Cortex of kidney (tissue), 1 donor: ENCODE measurements at places on chromosomes 1 and 21.

DNA sequence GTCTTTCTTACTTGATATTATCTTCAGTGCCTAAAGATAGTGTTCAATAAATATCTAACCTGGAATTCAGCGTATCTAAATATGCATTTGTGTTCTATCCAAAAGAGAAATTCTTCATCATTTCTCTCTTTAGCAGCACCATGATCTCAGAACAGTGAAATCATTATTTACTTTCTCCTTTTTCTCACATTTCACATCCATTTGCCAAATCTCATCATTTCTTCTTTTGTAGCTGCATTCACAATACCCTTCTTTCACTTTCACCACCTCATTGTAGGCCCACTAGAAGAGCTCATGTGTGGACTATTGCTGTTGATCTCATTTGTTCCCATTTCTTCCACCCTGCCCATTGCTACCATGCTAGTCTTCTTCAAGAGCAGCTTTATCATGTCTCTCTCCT lies 178.0 kb downstream of the PHTF1 start:
- no peak for DNase-seq

- no peak for DNase-seq
These were observed 4.2 kb upstream of the GPN2 start for GRCh38 chr1:26894263-26894662.

- DNase-seq = no peak
These were observed 16.6 kb upstream of the ABCG1 start for GRCh38 chr21:42202321-42202720.

DNA sequence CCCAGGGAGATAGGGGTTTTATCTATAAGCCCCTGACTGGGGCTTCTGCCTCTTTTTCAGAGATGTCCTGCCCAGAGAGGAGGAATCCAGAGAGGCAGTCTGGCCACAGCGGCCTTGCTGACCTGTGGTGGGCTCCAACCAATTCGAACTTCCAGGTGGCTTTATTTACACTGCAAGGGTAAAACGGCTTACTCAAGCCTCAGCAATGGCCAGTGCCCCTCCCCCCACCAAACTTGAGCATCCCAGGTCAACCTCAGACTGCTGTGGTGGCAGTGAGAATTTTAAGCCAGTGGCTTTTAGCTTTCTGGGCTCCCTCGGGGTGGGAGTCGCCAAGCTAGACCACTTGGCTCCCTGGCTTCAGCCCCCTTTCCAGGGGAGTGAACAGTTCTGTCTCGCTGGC lies 384.0 kb upstream of the BEND5 start:
- DNase-seq = no peak

GRCh38 chr1:24411963-24412362 lies 1.6 kb downstream of the STPG1 start:
- no peak for DNase-seq

- no peak for DNase-seq
These were observed 9.2 kb downstream of the PIGM start for GRCh38 chr1:160022330-160023310.

DNA sequence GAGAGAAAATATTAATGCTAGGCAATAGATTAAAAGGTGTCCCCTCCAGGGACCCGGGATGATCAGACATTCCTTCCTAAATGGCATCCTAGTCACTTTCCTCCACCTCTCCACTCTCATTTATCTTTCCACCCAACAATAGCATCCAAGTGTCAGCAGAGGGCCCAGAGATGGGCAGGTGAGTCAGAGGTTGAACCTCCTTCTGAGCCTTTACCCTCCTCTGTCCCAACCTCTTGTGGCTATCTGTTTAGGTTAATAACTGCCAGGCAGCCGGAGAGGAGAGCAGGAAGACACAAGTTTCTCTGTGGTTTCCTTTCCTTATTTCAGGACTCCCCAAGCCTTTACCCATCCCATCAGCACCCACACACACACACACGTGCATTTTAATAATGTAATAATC lies 4.1 kb downstream of the GJA5 start:
- no peak for DNase-seq

- DNase-seq = no peak
These were observed 31.1 kb downstream of the ALG14 start for GRCh38 chr1:95041491-95042165.

DNA sequence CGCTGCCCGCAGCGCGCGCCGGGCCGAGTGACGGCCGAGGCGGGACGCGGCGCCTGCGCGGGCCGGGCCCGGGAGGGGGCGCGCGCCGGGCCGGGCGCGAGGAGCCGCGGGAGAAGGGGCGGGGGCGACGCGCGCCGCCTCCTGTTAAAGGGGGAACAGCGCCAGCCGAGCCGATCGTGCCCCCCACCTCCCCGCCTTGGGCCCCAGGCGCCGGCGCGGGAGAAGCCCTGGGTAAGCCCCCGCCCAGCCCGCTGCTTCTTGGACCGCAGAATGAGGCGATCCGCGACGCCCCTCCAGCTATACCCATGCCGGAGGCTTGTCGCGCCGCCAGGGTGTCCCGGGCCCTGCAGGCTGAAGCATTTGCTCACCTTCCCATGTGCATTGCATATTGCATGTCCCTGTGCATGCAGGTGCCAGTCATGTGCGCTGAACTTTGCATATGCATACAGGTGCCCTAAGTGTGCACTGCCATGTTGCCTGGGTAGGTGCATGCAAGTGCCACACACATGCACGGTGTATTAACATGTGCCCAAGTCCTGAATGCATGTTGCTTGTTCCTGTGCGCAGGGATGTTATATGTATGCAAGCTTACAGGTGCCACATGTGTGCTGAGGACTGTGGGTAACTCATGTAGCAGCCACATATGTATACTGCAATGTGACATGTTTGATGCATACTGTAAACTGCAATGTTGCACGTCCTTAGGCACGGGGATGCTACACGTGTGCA lies at the start of gene ADGRB2:
Gene ADGRB2 (minus strand): TSS at position 29 of the 729 bp plus-strand sequence. CDS start 7,119 bp downstream, outside the sequence.
- no peak for DNase-seq

DNA sequence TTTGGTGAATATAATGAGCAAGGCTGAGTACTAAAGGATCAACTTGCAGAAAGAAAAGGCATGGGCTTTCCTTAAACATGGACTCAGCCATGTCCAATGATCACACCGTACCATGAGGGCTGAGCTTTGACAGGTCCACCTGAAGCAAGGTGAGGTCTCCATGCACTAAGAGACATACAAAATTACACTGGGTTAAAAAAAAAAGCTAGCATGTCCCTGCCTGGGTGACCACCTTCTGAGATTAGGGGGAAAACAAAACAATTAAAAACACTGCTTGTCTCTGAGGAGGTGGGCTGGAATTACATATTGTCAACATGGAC lies 22.7 kb downstream of the DUSP10 start:
- DNase-seq = no peak

DNA sequence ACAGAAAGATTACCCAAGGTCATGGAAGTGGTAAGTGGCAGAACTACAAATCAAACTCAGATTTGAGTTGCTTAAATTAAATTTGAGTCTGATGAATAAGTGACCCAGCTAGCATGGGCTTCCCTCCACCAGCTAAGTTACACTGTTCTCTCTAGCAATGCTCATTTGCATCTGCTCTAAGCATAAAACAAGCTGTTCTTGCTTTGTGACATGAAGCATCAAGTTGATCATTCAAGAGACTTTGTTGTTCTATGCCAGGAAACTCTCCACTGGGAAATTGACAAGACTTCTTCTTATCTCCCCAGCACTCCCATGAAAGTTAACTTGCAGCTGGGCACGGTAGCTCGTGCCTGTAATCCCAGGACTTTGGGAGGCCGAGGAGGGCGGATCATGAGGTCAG lies 49.0 kb downstream of the SERBP1 start:
- DNase-seq = no peak

- DNase-seq = no peak
These were observed 86.4 kb downstream of the TMEM53 start for GRCh38 chr1:44587796-44588460.

DNA sequence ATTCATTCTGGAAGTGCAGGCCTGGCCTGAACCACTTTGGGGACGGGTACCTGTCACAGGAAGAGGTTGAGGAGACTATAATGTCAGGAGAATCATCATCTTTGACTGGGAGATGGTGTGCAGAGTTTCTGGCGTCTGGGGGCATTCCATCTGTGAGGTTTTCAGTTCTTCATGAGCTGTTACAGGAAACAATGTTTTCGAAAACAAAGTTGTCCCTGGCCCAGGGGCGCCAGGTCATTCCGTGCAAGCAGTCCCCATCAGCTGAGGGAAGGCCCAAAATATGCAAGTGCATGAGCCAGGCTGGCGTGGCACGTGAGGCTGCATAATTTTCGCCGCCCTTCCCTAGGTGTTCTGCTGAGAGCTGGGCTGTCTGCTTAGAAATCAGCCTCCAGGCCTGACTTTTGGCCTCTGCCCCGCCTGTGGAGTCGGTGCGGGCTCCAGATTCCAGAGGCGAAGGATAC lies 68.4 kb upstream of the ATP5PO start:
- DNase-seq = no peak

GRCh38 chr1:218390618-218391017 lies 45.5 kb downstream of the TGFB2 start:
- DNase-seq = no peak

DNA sequence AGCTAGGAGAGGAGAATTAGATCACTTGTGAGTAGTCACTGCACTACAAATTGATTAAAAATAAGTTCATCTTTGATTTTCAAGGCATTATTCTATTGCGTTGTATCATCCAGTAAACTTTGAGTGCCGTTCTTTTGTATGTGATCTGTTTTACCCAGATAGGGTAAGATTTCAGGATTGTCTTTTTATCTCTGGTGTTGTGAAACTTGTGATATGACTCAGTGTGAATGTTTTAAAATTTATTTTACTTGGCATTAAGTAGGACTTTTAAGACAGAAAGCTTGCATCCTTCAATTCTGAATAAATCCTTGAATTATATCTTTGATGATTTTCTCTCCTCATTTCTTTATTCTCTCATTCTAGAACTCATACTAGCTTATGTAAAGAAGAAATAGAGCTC lies 93.3 kb upstream of the ADAMTS5 start:
- no peak for DNase-seq

DNA sequence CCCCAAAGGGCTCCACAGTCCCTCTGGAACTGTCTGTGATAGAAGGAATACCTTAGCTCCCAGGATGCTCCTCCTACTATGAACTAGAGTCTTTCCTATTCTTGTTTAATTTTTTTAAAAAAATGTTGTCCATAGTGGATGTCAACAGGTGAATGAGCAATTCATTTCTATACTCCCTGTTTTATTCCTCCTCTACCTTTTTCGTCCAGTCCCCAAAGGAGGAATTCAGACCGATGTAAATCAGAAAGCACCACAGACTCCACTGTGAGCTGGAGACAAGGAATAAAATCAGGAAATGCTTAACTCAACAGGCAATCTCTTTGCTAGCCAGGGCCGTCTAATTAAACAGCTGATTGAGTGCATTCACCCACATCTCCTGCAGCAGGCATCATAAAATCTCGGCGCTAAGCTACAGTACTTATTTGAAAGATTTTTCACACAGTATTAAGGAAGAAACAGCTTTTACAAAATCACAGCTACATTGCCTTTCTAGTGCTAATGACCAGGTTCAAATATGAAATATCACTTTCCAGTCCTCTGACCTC lies 381.6 kb downstream of the SIPA1L2 start:
- DNase-seq = no peak

- DNase-seq = no peak
These were observed 13.3 kb downstream of the ZBTB8OS start for GRCh38 chr1:32636914-32637645.

DNA sequence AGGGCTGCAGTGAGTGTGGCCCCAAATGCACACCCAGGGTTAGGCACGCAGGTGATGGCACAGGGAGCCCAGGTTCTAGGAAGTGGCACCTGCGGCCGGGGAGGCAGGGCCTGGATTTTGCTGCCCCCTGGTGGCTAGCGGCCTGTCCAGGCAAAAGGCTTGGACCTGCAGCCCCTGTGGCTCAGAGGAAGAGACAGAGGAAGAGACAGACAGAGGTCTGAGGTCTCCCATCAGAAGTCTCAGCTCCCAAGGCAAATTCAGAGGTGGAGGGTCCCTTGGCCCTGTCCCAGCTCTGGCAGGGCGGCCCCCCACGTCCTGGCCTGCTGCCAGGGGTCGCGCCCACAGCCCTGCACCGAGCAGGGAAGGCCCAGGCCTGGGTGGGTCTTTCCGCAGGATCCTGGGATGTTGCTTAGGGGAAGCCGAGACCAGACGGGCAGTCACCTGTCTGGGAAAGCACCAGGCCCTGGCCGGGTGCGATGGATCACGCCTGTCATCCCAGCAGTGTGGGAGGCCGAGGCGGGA lies 8.0 kb upstream of the TNFRSF14 start:
- DNase-seq = no peak

GRCh38 chr1:152760551-152761190 lies 2.8 kb downstream of the KPRP start:
- DNase-seq = no peak

DNA sequence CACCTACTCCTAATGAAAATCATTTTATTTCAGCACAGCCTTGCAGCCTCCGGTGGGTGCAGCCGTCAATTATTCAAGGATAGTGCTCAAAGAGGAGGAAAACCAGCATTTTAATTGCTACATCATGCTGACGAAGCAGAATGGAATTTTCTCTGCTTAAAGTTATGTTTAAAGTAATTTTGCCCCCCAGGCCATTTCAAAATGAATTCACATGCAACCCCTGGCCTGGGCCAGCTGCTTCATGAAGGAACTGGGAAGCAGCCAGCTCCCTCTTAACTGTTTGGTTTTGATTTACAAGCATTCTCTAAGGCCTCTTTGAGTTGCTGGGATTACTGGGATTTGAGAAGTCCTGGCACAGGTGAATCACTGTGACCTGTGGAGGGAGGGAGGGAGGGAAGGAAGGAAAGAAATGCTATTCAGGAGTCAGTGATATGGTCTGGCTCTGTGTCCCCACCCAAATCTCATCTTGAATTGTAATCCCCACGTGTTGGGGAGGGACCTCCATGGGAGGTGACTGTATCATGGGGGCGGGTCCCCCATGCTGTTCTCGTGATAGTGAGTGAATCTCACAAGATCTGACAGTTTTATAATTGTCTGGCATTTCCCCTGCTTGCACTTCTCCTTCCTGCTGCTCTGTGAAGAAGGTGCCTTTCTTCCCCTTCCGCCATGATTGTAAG lies 66.0 kb downstream of the PGBD5 start:
- no peak for DNase-seq

DNA sequence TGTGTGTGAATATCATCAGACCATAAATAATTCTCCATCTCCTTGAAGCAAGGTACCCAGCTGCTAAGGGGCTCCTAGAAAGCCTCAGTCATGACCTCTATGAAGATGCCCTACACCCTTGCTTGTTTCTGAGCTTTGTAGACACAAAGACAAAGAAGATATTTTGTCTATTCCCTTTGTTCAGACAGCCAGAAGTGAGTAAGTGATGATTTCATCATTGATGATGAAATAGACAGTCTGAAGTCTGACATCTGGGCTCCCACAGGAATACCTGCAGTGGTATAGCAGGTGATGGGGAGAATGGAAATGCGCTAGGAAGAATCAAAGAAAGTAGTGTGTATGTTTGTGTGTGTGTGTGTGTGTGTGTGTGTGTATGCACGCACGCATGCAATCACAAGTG lies 82.2 kb upstream of the DPT start:
- DNase-seq = no peak

- DNase-seq = no peak
These were observed 125.5 kb downstream of the CHRM3 start for GRCh38 chr1:239511875-239512274.

- DNase-seq = no peak
These were observed 6.4 kb downstream of the C1orf116 start for GRCh38 chr1:207026104-207026534.

GRCh38 chr21:41136286-41136685 lies 31.7 kb upstream of the BACE2 start:
- no peak for DNase-seq
